ENCODE measurements at places on chromosomes 4 and X.

DNA sequence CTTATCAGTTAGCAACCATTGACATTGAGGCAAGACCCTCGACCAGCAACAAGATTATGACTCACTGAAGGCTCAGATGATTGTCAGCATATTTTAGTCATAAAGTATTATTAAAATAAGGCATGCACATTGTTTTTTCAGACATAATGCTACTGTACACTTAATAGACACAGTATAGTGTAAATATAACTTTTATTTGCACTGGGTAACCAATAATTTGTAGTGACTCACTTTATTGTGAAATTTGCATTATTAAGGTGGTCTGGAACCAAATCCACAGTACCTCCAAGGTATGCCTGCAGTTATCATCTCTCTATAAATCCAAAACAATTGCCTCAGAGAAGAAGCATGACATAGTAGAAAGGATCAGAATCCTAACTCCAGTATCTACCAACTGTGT is 330.1 kb upstream of the SMIM31 start:
- no peak for DNase-seq

DNA sequence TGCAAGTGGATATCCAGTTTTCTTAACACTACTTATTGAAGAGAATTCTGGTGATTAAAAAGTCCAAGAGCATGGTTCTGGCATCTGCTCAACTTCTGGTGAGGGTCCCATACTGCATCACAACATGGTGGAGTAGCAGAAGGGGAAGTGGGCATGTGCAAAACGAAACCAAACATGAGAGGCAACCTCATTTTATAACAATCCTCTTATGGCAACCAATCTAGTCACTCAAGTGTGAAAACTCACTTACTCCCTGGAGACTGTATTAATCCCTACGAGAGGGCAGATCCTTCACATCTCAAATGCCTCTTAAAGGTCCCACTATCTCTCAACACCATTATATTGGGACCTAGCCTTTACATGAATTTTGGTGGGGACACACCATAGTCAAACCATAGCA is 55.4 kb upstream of the TRO start:
- DNase-seq = no peak

GRCh38 chr4:111671756-111672155 is 473.5 kb upstream of the FAM241A start:
- no peak for DNase-seq

DNA sequence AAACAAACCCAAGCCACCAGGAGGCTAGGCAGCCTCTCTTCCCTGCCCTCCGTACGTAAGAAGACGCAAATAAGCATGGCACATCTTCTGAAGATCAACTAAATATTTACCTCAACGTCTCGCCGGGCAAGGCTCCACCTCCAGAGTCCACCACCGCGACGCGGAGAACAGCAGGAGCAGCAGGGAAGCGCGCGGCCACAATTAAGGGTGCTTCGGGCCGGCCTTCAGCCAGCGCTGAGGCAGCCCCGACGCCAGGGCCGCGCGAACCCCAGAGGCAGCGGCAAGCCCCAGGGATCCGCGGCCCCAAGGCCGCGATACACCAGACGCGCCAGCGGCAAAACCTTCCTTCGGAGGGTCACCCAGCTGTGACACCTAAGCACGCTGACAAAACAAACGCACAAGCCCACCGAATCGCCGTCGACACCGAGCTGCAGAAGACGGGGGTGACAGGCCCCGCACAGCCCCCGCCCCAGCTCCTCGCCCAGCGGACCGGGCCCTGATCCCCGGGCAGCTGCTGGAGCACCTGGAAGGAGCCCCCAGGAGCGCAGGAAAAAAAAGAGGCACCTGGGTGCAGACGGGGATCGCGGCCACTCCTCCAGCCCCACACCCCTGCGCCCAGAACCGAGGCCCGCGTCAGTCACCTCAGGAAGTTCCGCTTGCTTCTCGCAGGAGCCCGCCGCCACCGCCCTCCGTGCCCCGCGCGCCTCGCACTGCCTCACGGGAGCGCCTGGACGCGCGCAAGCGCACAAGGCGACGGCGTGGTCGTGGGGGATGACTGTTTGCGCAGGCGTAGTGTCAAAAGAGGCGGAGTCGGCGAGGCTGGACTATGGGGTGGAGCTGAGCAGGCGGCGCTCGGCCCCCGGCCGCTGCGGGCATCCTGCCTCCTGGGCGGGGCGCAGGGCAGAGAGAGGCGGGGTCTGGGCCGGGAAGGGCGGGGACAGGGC is at the start of the genes HAUS3 and POLN:
HAUS3 (minus strand) TSS at position 712 of the 944 bp plus-strand sequence. CDS start 1,175 bp downstream, outside the sequence.
POLN (minus strand) TSS at position 712 of the 944 bp plus-strand sequence. CDS start 12,890 bp downstream, outside the sequence.
- DNase-seq = peak; percentile 94

GRCh38 chr4:106898621-106899230 is 137.4 kb downstream of the DKK2 start:
- DNase-seq = peak; percentile 13

GRCh38 chr4:83217721-83218522 is 66.7 kb downstream of the COQ2 start:
- DNase-seq = no peak

GRCh38 chr4:85274955-85275354 is 200.0 kb upstream of the ARHGAP24 start:
- no peak for DNase-seq

DNA sequence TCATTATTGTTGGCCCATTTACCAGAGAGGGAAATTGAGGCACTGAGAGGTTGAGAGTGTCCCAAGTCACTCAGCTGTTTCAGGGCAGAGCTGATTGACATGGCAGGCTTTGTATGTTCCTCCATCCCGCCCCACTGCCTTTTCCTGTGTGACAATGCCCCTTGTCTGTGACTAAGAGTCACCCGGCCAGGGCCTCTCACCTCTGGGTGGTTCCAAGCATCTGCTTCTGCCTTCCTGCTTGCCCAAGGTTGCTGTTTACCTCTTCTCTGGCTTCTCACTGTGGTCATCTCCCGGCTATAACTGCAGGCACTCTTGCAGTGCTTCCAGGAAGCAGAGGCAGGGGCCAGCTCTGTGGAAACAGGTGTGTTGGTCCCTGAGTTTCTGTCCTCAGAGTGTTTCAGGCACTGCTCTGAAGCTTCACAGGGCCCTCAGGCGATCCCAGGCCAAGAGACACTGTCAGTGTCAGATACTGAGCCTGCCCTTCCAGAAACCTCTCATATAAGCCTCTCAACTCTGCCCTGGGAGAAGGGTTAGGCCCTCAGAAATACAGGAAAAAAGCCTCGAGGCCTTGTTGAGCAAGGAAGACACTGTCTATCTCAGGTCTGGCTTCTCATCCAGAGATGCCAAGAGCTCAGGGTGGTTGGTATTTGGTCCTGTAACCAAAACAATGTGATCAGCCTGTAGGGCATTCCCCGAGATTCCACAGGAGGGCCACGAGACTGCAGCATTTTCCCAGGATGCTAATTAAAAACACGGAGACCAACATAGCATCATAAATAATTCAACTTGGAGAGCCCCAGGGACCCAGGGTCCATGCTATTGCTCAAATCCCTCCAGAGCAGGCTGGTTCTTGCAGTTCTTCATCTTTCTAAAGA is 42.0 kb upstream of the PROM1 start:
- DNase-seq = no peak

DNA sequence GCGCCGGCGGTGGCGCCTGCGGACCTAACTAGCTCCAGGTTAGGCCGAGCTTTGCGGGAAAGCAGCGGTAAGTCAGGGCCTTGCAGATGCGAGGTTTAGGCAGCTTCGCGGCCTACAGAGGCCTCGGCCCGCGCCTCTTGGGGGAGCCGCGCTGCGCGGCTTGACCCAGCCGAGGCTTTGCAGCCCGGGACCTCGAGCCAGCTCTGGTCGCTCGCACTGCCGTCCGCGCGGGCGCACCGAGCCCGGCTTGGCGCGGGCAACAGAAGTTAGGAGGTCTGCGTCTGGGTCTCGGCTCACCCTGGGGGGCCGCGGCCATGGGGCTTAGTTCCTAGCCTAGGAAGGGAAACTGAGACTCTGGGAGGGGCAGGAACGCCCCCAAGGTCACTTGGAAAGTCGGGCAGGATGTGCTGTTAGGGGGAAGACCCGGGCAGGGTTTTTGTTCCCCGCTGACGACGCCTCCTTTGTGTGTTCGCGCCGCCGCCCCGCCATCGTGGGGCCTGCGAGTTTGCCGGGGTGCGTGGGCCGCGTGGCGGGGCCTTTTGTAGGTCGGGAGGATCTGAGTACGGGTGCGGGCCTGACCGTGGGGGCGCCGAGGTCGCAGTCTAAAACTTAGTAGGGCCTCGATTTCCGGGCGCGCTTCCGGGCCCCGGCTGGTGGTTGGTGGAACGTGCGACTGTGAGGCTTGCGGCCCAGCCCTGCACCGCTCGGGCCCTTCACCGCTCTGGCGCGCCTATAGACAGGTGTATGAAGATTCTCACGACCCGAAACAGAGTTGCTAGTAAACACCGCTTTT is 482 bp downstream of the RNF4 start:
- peak; percentile 9 for DNase-seq

DNA sequence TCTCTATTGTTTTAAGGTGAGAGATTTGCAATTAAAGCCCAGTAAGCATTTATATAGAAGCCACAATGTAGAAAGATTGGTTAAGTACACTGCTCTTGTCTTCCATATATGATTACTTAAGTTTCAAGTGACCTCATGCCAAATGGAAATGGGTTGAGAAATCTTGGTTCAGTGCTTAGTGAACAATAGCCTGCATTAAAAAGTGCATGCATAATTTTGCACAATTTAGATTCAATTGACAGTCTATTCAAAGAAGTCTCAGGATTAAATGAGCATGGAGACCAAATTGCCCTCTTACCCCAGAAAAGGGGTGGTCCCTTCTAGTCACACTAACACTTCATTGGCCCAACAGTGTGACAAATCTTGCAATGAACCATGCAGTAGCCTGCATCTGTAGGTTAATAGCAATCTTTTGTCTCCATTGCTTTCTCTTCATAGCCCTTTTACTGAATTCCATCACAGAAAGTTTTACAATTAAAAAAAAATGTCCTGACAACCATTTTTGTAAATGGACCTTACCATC is 93.6 kb downstream of the HHIP start:
- no peak for DNase-seq

GRCh38 chrX:96182366-96182765 is 502.3 kb upstream of the DIAPH2 start:
- no peak for DNase-seq

DNA sequence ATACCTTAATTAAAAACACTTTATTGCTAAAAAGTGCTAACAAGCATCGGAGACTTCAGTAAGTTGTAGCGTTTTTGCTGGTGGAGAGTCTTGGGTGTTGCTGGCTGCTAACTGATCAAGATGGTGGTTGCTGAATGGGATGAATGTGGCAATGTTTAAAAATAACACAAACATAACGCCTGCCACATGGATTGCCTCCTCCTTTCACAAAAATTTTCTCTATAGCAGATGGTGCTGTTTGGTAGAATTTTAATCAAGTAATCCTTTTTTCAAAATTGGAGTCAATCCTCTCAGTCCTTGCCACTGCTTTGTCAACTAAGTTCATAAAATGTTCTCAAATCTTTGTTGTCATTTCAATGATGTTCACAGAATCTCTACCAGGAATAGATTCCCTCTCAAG is 466.8 kb upstream of the TECRL start:
- no peak for DNase-seq

DNA sequence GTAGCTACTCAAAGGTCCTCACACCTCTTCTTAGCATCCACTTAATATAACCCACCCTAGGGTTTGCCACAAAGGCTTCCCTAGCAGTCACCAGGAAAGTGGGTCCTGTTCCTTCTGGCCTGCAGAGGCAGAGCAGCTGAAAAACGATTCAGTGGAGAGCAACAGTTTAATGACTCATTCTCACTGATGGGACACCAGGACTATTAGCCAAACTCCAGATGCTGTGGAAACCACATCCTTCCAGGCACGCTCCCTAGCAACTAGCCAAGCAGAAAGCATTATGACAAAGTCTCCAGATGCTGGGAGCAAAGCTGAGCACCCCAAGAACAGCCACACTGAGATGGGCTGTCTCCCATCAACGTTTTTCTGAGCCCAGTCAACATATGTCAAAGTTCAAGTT is 30.3 kb upstream of the UTP14A start:
- no peak for DNase-seq

DNA sequence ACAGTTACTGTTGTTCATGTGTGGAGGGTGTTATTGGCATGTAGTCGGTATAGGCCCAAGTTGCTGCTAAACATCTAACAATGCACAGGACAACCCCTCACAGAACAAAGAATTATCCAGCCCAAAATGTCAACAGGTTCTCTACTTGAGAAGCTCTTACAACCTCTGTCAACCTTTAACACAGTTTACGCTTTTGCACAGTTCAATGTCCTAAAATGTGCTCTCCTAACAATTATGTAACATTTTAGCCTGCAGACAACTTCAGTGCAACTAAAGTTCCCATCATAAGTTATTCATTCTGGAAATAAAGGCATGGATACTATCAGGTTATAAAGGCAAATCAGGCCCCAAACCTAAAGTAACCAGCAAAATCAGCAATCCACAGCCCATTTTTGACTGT is 66.2 kb downstream of the ASB9 start:
- no peak for DNase-seq

- DNase-seq = no peak
Measured at GRCh38 chr4:93414041-93414550, 414.5 kb upstream of the ATOH1 start.

DNA sequence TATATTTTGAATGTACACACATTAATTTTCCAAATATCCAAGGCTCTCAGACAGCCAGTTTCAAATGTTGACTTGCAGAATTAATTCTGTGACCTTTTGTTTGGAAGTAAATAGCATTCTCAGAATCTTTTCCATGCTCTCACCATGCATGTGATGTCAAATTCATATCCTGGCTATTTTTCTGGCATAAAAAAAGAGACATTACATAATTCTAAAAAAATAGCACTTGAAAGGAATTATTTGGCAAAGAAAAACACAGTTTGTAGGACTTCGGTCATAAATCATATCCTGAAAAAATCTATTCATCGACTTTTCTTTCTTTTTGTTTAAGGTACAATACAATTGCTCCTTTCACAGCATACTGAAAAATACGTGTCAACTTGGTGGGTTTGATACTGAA is 111.2 kb downstream of the GLRA3 start:
- DNase-seq = no peak

- DNase-seq = no peak
Measured at GRCh38 chr4:152431291-152431690, 104.6 kb downstream of the FBXW7 start.

DNA sequence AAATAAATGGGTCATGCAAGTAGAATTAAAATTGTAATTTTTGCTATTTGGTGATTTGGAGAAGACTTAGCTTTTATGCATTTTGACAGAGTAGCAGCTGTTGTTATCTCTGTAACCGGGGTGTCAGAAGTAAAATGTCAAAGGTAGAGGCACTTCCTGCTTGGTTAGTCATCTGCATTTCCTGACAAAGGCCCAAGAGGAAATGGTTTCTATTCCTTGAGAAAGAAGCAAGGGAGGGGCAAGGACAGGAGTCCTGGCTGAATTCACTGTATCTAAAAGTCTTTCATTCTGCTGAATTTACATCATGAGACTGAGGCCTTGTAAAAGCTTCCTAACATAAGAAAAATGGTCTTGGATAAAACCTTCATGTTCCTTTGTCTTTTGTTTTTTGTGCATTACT is 550.9 kb upstream of the BOD1L1 start:
- no peak for DNase-seq

GRCh38 chr4:4689694-4690440 is 148.0 kb upstream of the STX18 start:
- DNase-seq = no peak

- no peak for DNase-seq
Measured at GRCh38 chrX:40465735-40466551, 114.8 kb upstream of the ATP6AP2 start.

GRCh38 chrX:110210417-110211139 is 107.3 kb downstream of the AMMECR1 start:
- DNase-seq = peak; percentile 22

- no peak for DNase-seq
Measured at GRCh38 chrX:24410514-24411189, 50.2 kb downstream of the SUPT20HL1 start.

All from NCI-H345 (cell line).